ENCODE measurements at places on chromosomes 11 and 22.

GRCh38 chr22:19877626-19878339 lies 23.1 kb upstream of the GNB1L start:
- DNase-seq, result peak; percentile 72

DNA sequence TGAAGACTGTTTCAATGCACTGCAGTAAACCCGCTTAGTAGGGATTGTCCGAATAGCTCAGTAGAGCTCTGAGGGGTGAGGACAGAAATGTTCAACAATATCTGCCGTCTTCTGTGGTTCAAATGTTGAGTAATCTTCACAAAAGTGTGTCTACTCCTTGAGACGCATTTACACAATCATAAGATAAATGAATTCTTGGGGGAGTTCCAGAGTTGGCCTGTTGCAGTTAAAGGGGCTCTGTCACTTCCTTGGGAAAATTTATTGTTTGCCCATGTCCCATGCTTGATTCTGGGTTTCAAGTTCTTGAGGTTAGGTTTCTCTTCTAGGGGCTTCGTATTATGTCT lies 614 bp downstream of the ANO3 start:
- peak; percentile 35 for DNase-seq

- DNase-seq, result peak; percentile 93
Measured at GRCh38 chr11:75022759-75023396, 34.1 kb downstream of the NEU3 start.

- DNase-seq, result no peak
Measured at GRCh38 chr22:19646383-19646782, 67.9 kb upstream of the SEPTIN5 start.

DNA sequence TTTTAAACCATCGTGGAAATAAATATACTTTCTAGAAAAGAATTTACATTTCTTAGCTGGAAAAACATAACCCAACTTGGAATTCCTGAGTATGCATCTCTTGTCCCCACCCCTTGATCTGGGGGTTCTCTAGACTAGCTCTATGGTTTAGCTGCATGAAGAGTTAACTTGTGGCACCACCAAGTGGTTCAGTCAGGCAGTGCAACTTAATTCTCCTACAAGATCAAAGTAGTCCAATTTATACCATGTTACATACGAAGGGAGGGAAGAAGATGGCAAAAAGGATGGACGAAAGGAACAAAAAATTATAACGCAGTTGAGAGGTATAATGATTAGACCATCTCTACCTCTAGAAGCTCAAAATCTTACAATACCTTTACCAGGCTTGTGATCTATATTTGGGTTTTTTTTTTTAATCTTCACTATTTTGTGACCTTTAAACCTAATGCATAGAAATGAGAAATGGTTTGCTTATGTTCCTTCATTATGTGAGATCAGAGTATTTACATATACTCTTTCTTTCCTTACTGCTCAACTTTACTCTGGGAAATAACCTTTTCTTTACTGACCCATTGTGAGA lies 28.5 kb upstream of the ALKBH3 start:
- peak; percentile 95 for DNase-seq

DNA sequence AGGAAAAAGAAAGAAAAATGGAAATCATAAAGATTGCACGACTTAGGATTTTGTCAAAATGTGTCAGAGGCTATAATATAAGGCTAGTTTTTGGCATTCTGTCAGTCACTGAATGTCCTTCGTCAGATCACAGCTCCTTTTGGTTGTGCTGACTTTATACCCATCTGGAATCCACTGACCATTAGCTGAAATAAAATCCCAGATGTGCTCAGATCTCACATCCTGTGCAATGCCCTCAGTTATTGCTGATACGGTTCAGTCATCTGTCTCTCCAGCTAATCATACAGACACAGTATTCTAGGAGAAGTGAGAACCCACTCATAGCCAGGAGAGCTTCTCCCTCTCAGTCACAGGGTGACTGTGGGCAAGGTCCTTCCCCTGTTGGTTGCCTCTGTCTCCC lies 11.5 kb downstream of the CD44 start:
- DNase-seq, result no peak

DNA sequence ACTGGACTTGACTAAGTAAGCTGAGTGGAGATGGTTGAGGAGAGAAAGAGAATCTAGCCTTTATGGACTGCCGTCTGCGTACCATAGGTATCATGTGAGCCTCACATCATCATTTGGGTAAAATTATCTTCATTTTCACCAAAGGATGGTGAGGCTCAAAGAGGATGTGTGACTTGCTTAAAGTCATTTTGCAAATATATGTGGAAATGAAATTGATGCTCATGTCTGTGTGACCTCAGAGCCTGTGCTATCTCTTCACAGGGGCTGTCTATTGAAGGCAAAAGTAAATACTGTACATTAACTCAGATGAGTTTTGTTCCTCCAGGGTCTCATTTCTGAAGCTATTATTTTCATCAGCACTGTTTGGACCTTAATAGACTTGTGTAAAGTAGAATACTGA lies 83.3 kb upstream of the ALKBH3 start:
- DNase-seq, result no peak

- no peak for DNase-seq
Measured at GRCh38 chr11:13160806-13161205, 116.8 kb upstream of the BMAL1 start.

DNA sequence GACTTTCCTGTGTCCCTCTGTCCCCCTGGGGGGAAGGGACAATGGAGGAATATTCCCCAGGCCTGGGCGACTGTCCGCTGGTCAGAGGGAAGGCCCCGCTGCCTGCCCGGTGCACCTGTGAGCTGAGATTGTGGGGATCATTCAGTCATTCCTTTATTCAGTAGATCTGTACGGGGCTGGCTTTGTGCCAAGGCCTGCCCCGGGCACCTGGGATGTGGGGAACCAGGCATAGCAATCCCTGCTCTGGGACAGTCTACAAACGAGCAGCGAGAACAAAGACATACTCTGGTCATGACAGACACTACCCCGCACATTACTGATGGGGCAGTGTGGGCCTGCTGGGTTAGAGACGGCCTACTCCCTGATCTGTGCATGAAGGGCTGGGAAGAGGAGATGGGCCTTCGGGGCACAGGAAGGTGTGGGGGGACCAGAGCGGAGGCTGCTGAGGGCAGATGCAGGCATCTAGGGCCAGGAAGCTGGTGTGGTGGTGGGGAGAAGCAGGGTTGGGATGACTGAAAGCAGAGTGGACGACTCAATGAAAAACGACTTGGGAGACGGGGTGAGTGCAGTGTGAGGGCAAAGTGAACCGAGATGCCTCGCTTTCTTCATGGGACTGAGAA lies 1.8 kb upstream of the MYO7A start:
- DNase-seq, result no peak

DNA sequence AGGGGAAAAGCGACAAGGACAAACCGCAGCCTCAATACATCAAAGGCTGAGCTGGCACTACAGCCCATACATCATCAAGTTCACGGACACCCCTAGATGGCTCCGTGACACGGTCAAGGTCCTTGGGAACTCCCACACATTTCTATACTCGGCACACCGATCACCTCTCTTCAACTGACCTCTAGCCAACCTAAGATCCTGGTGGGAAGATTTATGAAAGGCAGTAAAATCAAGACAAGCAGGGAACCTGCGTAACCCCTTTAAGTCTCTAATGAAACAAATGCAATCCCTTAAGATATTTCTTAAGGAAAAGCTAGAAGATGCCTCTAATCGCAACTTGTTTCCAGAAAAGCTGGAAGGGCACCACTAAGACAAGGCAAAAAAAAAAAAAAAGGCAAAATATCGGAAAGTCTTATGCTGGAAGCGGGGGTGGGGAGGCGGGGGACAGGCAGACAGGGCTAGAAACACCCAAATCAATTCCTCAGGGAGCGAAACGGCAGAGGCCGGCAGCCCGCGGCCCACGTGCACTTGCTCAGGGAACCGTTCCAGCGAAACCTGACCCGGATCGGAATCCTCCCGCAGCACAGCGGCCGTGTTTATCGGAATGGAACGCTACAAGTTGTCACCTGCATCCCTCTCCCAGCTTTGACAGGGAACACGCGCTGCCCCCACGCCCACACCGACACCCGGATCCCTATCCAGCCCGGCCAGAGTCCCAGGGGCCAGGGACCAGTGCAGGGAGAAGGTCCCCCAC lies 1.4 kb downstream of the ARHGAP20 start:
- peak; percentile 63 for DNase-seq

- DNase-seq, result no peak
Measured at GRCh38 chr22:48414651-48415050, 1413.0 kb downstream of the BRD1 start.

Data from choroid plexus epithelial cell (primary cell).